Activated CD4-positive, alpha-beta T cell treated with anti-CD3 and anti-CD28 coated beads for 36 hours (primary cell): ENCODE measurements at places on chromosomes 12 and 14.
A peak's percentile ranks its signal among the peaks of the same experiment; 100 is the strongest.

DNA sequence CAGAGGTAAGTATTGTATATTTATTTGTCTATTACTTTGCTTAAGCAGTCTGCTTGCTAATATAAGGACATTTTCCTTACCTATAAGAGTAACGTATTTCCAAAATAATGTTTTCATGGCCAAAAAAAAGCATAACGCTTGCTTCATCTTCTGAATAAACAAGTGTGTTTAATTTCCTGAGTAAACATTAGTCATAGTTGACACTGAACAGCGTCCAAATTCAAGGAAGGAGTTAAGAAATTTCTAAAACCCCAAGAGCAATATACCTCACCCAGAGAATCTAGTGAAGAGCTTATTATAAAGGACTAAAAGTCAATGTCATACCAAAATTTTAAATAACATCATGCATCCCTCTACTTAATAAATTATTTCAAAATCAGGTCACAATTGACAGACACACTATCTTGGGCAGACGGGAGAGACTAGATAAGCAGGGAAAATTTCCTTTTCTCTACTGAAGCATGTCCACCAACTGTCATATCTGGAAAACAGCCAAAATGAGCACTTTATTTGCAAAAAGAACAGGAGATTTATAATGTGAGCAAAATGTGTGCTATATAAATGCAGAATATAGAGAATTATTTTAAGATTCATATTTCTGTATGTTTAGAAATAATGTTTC is 25.1 kb downstream of the ANKS1B start:
- no peak for DNase-seq

DNA sequence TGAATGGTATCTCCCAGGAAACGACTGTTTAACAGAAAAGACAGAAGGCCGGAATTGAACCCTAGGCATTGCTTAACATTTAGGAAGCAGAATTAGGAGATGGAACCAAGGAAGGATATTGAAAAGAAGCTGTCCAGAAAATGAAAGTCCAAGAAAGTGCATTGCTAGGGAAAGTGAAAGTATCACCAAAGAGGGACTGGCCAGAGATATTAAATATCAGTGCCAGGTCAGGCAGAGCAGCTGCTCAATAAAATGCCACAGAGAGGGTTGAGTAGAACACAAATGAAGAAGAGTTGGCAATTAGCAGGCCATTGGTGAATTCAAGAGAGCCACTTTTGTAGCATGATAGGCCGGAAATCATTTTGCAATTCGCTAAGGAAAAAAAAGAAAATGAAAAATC is 101.6 kb downstream of the CFAP54 start:
- DNase-seq, result no peak

GRCh38 chr12:5972387-5972786 is 27.3 kb upstream of the ANO2 start:
- no peak for DNase-seq

DNA sequence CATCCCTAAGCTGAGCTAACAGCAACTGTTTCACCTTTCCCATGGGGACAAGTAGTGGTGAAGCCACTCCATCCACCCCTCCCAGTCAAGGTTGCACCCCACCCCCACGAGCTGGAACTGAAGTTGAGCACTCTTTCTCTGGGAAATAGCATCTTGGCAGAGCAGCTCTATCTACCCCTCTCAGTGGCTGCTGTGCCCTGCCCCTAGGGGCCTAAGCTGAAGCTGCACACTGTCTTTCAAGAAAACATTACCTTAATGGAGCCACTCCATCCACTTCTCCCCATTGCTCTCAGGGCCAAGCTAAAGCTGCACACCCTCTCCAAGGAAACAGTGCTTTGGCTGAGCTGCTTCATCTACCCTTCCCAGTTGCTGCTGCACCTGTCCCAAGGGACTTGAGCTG is 170.6 kb upstream of the CCDC196 start:
- no peak for DNase-seq

- DNase-seq, result no peak
Observed at GRCh38 chr12:77231501-77231918, 166.1 kb upstream of the E2F7 start.

DNA sequence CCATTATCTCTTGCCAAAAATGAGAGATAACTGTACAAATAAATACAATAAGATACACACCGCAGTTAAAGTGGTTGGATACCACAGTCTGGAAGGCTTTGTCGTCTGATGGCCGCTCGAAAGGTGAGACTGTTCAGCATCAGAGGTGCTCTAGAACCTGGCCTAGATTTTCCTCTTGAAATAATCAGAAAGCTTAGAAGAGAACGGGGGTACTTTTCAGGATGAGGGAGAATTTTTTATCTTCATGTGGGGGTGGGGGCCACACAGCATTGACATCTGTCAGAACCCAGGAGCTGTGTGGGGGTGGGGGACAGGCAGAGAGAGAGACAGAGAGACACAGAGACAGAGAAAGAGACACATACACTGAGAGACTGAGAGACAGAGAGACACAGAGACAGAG is 90.5 kb downstream of the GALNT9 start:
- no peak for DNase-seq

GRCh38 chr12:132398386-132398991 is 69.1 kb upstream of the GALNT9 start:
- DNase-seq, result no peak

DNA sequence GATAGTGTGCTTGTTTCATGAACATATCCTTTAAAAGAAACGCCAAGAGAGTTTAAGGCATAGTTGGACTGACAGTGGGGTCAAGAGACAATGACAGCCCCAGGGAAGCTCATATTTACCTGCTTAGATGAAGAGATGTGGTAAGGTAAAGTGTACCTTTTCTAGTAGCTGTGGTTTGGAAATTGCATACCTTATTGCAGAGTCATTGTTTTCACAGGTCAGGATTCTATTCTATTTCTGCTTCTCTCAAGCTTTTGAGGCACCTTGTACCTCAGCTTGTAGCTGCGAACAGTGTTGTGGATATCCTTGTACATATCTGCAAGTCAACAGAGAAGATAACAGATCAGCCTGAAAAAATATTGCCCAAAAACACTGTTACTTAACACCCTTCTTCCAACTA is 47.7 kb downstream of the ATP6V1D start:
- DNase-seq, result no peak

DNA sequence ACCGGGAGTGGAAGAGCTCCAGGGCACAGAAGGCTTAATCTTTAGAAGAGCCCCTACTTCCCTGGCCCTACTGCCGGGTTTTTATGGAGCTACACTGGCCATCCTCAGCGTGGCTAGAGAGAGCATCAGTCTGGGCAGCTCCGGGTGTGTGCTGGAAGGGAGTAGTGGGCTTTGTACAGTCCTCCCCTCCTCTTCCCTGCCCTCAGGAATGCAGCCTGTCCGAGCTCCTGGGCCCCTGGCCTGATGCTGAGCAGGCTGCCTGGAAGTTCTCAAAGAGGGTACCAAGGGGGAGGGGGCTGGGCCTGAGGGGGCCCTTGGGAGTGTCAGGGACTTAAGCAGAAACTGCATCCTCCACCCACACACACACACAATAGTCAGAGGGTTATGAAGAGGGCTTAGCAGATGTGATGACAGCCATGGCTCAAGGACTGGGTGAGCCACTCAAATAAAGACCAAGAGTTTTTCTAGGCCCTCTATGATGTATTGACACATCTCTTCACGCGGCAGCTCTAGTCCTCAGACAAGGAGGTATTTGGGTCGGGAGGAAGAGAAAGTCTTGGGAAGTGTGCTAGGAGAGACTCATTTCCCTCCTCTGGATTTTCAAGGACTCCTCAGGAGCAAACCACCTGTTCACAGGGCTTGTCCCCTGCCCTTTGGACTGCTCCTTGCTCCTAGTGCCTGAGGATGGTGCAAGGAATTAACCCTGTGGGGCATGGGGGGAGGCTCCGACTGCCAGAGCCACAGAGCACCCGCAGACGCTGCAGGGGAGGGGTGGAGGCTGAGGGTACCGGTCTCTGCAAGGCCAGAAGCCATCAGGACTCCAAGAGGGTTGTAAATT is 16.5 kb upstream of the FIGNL2 start:
- DNase-seq, result no peak

DNA sequence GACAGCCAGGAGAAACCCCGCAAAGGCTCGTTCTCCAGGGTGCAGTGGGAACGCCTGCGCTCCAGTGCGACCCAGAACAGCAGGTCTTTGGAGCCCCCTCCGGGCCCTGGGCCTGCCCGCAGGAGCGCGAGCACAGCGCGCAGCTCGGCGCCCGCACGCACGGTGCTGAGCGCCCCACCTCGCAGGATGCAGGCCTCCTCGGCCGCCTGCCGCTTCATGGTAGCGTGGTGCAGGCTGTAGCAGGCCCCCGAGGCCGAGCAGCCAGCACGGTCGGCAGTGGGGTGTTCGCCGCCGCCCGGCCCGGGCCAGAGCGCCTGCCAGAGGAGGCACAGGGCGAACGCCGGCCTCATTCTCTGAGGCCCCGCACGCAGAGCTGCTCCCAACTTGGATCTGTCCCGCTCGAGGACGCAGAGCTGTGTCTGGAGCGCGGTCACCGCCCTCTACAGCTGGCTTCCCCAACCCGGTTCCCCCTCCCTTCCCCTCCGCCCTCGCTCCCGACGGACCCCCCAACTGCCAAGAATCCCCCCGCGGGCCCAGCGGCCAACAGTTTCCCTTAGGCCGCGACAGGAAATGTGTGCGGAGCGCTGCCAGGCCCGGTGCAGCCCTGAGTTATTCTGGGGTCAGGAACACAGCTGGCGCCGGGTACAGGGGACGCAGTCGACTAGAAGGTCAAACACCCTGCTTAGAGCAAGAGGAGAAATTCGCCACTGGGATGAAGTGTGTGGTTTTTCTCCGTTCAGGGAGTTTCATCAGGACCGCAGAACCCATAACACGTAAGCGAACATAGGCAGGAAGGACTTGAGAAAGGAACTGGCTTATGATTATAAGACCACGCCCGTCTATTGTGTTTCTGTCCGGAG is at the start of gene CLEC14A:
CLEC14A (minus strand) TSS at position 421 of the 860 bp plus-strand sequence; CDS start at position 350, 71 bp downstream.
- peak; percentile 23 for DNase-seq

DNA sequence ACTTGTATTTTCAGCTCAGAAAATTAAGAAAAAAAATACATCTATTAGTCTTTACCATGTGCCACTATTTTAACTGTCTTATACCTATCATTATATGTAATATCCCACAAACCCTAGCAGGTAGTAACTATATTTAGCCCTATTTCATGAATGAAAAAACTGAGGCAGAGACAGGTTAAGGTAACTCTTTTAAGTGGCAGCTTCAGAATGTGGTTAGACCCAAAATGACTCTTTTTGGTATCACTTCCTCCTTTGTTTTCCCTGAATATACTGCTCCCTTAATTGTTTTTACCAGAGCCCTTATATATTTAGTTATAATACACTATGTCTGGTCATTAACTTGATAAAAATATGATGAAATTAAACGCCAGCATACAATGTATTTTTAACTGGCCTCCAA is 235.6 kb upstream of the RPL10L start:
- DNase-seq, result no peak

DNA sequence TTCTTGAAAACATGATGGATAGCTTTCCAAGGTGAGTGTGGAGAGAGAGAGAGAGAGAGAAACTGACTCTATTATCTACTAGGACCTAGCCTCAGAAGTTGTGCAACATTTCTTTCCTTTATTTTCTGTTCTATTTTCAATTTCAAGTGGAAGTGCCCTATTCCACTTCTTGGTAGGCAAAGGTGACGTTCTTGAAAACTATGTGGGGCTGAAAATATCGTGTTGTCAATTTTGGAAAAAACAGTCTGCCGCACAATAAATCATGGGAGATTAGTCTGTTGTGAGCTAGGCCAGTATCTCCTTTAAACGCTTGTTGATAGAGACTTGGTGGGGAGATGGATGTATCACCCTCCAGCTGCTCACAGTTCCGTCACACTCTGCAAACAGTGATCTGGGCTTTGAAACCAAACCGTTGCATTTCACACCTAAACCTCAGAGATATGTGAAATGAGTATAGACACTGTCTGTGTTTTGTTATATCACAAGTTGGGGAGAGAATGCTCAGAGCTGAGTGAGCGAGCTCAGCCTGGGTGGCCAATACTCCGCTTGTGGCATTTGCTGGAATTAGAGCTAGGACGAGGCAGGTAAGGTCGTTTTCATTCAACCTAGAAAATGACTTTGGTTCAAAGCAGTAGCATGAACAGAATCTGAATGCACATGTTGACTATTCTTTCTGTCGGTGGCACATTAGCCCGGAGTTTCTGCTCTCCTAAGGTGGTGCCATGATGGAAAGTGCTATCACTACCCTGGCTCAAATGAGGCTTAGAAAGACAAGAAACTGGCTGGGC is 75.1 kb upstream of the ST8SIA1 start:
- peak; percentile 62 for DNase-seq

GRCh38 chr12:47939009-47939601 is 24.3 kb upstream of the TMEM106C start:
- no peak for DNase-seq

GRCh38 chr12:8603856-8604255 is 8.8 kb downstream of the AICDA start:
- no peak for DNase-seq

- DNase-seq, result no peak
Observed at GRCh38 chr12:7972734-7973456, 36.9 kb upstream of the SLC2A3 start.

DNA sequence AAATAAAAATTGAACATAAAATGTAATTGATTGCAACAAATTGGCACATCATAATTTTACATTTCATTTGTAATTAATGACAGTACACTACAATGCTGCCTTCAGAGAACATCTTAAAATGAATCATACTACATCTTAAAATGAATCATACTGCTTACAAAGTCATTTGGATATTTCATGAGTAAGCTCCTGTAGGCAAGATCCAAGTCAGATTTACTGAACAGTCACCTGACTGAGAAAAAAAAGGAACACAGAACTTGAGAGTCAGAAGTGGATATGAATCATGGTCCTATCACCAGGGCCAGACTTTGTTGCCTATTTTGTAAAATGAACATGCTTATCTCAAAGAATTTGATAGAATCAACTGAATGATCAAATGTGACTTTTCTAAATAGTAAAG is 32.7 kb upstream of the FBLN5 start:
- peak; percentile 22 for DNase-seq

DNA sequence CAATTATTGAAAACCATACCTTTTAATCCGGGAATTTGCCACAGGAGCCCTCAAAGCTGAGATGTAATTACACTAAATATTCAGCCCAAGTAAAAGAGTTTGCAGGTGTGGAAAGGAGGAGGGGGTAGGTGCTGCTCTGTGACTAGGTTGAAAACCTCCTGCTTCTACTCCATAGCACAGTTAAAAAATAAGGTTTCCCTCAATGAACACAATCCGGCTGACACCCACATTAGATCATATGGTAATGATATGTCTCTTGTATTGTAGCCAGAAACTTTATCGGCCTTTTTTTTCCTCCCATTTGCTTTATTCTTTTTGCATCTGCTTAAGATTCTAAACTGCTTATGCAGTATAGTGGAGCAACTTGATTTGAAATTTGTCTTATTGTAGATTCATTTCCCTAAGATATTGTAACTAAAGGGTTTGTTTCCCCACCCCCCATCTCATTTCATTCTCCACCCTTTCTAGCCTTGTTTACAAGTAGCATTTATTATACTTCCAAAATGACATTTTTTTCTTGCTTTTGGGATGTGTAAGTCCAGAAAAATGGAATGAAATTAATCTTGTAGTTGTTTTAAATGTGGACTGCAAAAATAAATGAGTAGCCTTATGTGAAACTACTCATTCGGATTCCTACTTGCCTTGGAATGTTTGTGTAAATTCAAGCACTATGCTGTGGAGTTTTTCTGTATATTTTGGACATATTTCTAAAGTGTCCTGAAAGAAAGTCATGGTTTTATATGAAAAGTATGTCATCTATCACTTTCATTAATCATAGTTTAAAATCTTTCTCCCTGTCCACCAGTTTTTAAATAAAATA is at the start of gene DCN:
DCN (minus strand) TSS at position 182 of the 820 bp plus-strand sequence. CDS start 4,265 bp downstream, outside the sequence.
- no peak for DNase-seq
